Renal pelvis (tissue), 12 donors: ENCODE measurements at places on chromosomes 7 and 10.

DNA sequence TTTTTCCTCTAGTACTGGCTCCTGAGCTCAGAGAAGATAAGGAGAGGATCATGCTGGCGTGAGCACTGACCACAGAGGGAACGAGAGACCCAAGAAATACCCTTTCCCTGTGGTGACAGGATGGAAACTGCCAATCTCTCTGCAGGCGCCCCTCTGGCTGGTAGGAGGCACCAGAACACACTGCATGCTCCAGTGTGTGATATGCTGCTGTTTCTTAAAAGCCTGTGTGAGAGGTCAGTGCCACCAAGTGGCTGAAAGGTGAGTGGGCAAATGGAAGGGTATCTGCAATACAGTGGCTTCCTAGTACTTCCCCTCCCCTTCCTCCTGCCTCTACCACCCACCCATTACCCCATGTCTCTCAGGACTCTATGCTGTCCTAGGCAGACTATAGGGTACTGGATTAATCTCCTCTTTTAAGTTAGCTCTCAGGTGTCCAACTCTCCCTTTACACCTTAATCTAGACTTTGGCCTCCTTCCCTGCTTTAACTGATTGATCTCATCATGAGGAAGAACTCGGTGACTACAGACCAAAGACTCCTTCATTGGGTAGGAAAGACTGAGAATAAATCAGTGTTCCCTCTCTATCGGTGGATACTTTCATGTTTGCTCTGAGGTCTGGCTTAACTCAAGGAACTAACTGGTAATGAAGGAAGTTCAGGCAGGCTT lies 283.6 kb downstream of the ADRA2A start:
- peak; percentile 29 for DNase-seq

DNA sequence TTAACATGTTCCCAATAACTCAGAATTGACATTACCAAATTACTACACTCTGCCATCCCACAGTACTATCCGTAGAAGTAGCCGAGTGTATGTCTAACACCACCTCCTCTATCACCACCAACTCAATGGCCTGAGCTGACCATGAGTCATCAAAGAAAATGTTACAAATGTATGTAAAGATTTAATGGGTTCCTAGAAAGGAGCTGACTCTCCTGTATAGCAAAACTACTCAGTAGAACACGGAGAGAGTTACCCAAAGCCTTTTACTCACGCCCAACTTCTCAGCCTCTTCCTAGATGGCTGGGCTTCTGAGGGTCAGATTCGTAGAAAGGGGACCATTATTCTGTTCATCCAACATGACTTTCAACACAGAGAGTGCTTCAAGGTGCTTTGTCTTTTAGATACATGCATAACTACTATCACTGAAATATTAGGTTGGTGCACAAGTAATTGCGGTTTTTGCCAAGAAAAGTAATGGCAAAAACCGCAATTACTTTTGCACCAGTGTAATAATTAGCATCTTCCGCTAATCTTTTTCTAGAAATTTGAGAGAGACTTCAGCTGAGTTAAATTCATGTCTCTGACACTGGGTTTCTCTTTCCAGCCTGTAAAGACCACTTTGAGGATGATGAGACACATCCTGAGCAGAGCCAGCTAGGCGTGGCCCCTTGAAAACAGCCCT lies 24.0 kb upstream of the NANOS1 start:
- DNase-seq = no peak

- DNase-seq = no peak
Measured at GRCh38 chr10:21069929-21070700, 173.0 kb upstream of the NEBL start.

- DNase-seq = peak; percentile 74
Measured at GRCh38 chr7:47724335-47724982, 142.5 kb upstream of the TNS3 start.

- no peak for DNase-seq
Measured at GRCh38 chr7:33651998-33652515, 253.3 kb upstream of the BMPER start.

DNA sequence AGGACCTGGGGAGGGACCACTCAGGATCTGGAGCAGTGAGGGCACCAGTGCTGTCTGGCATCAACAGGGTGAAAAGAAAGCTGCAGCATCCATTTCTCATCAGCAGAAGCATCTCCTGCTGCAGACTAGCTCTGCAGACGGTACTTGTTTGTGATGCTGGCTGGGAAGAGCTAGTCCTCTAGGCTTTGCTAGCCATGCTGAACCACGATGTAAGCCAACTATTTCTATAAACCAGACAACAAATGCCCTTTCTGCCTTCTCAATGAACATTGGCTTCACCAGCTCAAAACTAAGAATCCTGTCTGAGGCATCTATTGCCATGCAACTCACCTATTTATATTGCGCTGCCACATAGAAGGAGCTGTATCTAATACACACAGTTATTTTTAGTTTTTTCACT lies 65.6 kb downstream of the CTTNBP2 start:
- no peak for DNase-seq

- DNase-seq = no peak
Measured at GRCh38 chr7:7212612-7213011, 30.3 kb downstream of the C1GALT1 start.

GRCh38 chr7:87129848-87130247 lies 22.4 kb upstream of the DMTF1 start:
- no peak for DNase-seq

DNA sequence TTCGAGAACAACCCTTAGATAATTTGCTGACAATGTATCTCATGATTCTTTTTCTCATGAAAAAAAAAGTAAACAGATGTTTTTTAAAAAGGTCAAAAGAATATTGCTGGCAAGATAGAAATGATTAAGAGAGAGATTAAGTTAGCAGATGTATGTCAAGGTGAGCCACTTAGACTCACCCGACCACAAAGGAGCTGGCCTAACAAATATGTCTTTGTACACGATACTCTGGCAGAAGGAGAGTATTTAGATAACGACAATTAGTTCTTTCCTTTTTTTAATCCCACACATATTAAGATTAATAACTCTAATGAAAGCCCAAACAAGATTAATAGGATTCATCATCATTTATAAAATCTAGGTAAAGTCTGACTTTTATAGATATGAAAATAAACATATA lies 156.7 kb downstream of the RAPGEF5 start:
- DNase-seq = no peak

DNA sequence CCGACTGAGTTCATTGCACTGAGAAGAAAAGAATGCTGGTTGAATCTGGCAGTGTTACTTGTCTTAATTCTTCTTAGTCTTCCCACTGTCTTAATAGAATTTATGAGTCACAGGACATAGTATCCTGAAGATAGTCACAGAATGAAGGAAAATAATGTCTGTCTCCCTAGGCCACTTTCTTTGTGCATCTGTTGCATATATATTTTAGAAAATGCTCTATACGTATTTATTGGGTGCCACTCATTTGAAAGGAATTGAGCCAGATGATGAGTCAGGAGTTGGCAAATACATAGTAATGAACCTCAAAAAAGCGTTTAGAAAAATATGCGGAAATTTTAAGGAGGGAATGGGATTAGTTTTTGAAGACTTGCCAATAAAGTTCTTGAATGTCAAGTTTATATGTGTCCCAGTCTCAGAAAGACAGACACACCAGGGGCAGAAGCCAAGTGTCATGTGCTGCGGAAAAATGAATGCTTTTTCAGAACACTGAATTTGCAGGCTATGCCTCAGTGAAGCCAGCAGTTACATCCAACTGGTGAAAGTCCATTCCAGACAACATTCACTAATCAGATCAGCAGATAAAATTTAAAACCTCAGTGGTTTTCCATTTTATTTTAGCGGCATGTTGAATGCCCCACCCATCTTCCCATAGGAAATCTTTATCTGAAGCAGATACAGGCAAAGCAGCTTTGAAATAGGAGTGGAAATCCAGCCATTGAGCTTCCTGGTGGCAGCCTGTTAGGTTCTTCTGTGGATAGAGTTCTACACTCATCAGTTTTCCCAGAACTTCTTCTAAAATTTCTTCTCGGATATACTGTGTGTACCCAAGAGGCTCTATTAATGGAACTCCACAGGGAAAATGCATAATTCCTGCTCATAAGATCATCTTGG lies 308.4 kb downstream of the BICC1 start:
- no peak for DNase-seq

DNA sequence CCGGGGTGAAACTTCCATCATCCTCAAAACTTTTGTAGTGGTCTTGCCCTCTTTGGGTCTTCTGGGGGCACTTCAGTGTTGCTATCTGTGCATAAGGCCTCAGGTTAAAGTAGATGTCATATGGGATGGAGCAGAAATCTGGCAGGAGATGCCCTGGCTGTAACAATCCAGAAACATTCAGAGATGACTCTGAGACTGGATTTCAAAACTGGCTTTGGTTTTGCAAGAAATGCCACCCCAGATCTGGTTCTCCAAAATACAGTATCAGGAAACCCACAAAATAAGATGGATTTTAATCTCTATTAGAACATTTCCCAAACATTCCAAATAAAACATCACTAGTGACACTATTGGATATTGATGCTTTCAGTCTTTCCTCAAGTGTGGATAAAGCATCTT lies 191.5 kb downstream of the REEP3 start:
- no peak for DNase-seq

DNA sequence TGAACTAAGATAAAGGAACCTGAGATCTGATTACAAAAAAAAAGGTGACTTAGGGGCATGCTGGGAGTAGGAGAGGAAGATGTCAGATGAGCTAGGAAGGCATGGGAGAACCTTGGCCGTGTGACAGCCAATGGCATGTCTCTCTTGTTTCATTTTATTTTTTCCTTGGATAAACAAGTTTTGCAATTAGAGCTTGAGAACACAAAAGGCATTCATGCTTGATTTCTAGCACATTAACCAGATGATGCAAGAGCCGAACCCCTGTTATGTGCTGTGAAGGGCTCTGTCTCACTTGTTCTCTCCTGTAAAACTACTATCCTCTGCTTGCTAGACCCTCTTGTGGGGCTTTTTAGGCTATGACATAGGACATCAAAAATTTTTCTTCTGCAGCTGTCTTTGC lies 134.3 kb upstream of the ASAH2 start:
- peak; percentile 14 for DNase-seq

GRCh38 chr7:36686499-36686898 lies 37.8 kb downstream of the AOAH start:
- no peak for DNase-seq

GRCh38 chr10:47063858-47064257 lies 152.6 kb downstream of the PTPN20 start:
- no peak for DNase-seq

DNA sequence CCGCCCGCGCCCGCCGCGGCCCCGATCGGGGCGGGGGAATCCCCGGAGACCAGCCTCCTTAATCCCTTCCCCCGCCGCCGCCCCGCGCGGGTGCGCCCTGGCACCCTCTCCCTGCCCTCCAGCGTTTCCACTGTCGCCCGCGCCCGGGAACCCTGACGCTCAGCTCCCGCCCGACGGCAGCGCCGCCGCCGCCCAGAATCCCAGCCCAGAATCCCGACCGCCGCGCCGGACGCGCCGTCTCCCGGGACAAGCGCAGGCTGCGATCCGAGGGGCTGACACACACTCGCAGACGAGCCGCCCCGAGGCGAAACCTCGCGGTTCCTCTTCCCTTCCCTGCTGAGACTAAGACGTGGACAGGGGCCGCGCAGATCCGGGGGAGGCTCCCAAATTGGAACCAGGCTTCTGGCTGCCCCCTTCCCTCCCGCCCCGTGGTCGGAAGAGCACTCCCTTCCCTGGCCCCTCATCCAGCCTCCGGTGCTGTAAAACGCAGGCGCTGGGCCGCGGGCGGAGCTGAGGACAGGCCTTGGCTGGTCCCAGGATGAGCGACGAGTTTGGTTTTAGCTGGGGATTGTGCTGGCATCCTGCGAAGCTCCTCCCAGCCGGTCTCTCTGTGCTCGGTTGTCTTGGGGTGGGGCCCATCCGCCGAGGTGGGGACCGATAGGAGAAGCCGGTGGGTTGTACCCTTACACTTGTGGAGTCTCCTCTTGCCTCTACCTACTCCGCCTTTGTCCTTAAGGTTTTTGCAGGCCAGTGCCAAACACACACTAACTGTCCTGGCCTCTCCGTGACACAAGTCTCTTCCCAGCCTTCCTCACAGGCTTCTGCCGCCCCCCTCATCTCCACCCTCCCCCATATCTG lies 1.1 kb downstream of the MARVELD1 start:
- DNase-seq = peak; percentile 61

DNA sequence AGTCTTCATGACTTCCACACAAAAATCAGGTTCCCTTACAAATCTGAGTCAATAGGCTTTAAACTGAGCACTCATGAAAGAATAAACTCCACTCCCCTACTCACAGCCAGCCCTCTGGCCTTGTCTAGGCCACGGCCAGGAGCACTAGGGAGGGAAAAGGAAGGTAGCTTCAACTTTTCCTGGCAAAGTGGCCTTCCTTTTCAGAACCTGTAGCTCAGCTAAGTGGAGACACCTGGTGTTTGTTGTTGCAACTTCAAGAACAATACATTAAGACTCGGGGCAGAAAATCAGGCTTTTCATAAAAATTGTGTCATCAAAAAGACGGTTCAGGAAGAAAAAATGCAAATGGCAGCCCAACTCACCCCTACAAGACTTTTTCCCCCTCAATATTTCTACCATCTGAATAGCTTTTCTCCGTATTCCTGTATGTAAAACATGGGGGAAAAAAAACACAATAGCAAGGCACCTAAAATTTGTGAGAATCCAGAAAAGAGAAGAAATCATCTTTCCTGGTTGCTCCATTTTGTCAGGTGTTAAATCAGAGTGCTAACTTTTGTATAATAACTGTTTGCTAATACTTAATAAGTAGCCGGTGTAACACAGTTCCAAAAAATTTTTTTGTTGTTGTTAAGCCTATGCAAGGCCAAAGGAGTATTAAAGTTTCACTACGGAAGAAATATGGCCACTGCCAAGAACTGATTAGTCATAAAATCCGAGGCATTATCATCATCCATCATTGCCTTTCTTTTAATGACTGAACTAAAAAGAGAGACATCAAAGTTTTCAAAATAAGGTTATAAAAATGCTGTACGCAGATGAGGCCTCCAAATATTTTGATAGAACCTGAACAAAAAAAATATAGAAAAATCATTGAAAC lies 66.2 kb upstream of the ARID5B start:
- no peak for DNase-seq

- DNase-seq = no peak
Measured at GRCh38 chr10:100427374-100427773, 35.4 kb upstream of the WNT8B start.
